ENCODE measurements at places on chromosomes 3 and 15. TPM values are rescaled to one million over a fixed set of nuclear protein-coding genes. Genes with fewer than 3 reads are reported as not detected.

GRCh38 chr3:67635257-67635656 lies 19.2 kb downstream of the SUCLG2 start:
- DNase-seq, result no peak

GRCh38 chr3:40055956-40056355 lies 246.5 kb downstream of the MYRIP start:
- DNase-seq, result no peak

DNA sequence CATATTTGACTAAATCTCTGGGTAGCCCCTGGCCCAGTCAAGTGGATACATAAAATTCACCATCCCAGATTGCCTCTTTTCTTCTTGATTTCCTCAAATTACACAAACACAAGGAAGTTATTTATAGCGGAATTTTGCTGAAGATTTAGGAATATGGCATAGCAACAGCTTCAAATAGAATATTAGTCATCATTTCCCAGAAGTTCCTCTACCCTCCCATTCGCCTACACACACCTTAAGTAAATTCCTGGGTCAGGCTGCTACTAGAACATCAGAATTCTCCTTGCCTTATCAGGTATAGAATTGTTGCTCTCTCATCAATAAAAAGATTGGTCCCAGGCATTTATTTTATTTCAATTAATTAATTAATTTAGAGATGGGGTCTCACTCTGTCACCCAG lies 31.6 kb downstream of the MESD start:
- DNase-seq, result no peak

The DUOXA2 gene
- total RNA-seq, result not detected

DNA sequence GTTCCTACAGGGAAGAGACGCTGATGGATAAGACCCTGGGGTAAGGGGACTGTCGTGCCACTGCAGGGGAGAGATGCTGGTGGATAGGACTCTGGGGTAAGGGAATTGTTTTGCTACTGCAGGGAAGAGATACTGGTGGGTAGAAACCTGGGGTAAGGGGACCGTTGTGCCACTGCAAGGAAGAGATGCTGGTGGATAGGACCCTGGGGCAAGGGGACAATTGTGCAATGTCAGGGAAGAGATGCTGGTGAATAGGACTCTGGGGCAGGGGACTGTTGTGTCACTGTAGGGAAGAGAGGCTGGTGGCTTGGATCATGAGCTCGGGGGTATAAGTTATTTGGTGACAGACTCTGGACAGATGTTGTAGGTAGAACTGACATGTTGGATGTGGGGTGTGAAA lies 37.6 kb downstream of the WNT7A start:
- no peak for DNase-seq

DNA sequence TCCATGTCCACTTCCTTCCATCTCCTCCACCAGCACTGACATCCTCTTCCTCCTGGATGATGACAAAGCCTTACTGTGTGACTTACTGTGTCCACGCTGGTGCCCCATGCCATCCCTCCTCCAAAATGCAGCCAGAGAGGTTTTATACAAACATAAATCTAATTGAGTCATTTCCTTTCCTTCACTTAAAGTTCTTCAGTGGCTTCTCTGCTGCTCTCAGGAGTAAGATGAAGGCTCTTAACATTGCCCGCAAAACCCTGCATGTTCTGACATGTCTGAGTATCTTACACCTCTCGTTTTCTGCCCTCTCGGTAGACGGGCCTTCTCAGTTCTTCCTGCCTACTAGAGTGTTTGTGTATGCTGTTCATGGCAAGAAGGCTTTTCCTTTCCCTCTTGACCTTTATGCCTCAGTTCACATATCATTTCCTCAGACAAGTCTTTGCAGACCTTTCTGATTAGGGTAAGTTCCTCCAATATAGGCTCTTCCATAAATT lies 175.5 kb downstream of the CFAP20DC start:
- DNase-seq, result no peak

The USP3 gene
- total RNA-seq, result 120 TPM

DNA sequence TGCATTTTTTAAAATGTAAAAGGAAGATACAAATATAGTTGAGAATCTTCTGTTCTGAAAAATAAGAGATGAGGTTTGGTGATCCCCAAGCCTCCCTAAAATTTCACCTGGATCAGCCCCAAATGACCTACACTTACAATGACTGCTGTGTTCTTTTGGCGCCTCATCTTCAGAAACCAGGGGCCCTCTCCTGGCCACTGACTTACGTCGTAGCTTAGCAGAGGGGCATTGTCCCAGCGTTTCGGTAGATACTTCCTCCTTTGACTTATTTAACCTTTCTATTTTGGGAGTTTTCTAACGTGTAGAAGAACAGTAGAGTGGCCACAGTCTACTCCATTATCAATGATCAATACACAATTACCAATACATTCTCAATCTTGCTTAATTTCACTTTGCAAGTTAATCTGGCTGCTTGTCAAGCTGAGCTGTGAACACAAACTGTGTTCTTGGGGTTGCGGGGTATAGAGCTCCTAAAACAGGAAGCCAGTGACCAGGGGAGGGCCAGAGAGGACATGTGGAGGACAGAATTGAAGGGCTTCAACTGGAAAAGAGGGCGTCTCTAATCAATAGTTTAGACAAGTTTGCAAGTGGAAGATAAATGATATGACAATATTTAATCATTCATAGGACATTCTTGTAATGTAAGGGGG lies 419.5 kb downstream of the LPP start:
- DNase-seq, result no peak

- DNase-seq, result no peak
Observed at GRCh38 chr3:70281663-70282062, 30.8 kb downstream of the MDFIC2 start.

GRCh38 chr3:192848371-192849233 lies 69.1 kb downstream of the MB21D2 start:
- DNase-seq, result no peak

- DNase-seq, result no peak
Observed at GRCh38 chr3:134371542-134372324, 2.5 kb downstream of the AMOTL2 start.

DNA sequence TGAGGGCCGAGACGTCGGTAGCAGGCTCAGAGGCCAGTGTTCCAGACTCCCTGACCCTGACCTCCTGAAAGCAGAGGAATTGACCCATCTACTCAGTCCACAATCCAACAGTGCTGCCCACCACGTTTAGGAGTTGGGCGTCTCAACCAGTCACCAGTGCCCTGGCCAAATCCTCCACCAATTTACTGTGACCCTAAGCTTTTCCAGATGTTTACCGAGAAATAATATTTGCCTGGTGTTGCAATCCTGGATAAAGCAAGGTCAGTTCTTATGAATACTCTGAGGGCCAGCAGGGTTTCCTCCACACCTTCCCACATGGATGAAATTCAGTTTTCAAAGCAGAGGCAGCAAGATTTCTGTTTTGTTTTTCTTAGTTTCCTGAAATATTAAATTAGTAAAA lies 7.5 kb upstream of the APOD start:
- no peak for DNase-seq

The SOX14 gene
- total RNA-seq, result 0.73 TPM

DNA sequence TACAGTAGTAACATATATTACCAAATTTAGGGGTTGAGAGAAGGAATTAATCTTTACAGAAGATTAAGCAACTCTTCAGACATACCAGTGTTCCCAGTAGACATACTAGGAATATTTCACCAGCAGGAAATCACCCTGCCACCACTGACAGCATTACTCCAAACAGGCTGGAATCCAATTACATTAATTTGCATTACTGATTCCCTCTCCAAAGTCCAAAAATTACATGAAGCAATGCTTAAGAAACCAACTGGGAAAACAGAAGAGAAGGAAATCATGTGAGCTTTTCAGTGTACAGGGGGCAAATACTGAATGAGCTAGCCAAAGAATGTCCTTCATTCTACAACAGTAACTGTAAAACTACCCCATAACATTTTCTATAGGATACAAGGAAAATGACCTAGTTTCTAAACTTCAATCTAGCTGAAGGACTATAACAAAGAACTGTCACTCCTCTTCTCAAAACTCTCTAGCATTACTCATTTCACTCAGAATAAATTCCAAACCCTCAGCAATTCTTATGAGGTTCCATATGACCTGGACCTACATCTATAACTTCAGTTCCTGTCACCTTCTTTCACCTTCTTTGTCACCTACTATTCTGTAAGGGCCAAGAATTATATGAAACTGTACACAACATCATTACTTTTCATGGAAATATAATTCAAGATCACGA lies 72.7 kb downstream of the INO80 start:
- no peak for DNase-seq

The TM4SF18 gene
- 8.3 TPM for total RNA-seq

DNA sequence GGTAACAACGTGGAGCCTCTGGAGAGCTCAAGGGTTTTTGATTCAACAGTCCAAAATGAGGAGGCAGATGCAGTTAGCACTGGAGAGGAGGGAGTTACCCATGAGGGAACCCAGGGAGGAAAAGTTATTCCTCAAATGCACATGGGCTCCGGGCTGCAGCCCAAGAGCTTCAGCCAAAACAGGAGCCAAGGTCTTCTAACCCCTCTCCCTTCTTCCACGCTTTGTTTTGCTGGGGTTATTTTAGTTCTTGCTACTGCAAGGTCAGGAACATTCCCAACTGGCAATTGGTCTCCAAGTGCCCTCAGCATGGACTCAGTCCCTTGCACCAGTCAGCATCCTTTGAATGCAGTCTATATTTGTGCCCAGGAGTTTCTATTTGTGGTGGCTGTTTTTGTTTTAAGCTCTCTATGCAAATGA lies 90.0 kb downstream of the TGFBR2 start:
- no peak for DNase-seq

The OR5K2 gene
- not detected for total RNA-seq

The TLR9 gene
- 0.09 TPM for total RNA-seq

The ADGRG7 gene
- total RNA-seq, result not detected

The DPPA2 gene
- total RNA-seq, result not detected

The CSNK1G1 gene
- 47.5 TPM for total RNA-seq

The CYP1A2 gene
- not detected for total RNA-seq
